Activated CD4-positive, alpha-beta memory T cell treated with anti-CD3 and anti-CD28 coated beads for 36 hours (primary cell): ENCODE measurements at places on chromosomes 12 and 14. TPM values are rescaled to one million over a fixed set of nuclear protein-coding genes. Genes with fewer than 3 reads are reported as not detected.

- H3K36me3 ChIP-seq, result no peaks in the 10 kb centered on the region
- no peak for DNase-seq
- H3K4me3 ChIP-seq, result no peak overlapping the region
- no peaks in the 10 kb centered on the region for H3K27me3 ChIP-seq
- H3K4me1 ChIP-seq, result no peaks in the 10 kb centered on the region
- H3K27ac ChIP-seq, result no peak overlapping the region
Measured at GRCh38 chr12:83985084-83985483, 927.5 kb downstream of the SLC6A15 start.

Gene SGPP1
- 11.3 TPM for total RNA-seq

DNA sequence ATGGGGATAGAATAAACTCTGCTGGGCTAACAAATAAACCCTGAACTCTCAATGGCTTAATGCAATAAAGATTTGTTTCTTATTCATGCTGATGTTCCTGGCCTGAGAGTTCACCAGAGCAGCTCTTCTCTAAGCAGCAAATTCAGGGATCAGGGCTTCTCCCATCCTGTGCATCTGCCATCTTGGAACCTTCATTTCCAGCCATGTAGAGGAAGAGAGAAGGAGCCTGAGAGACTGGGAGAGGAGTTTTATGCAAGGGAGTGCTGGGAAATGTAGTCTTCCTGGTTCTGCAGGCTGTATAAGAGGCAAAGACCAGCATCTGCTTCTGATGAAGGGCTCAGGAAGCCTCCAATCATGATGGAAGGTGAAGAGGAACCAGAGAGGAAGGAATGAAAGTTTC lies 20.6 kb upstream of the APOLD1 start:
- peaks cover 2% of the 10 kb centered on the region for H3K36me3 ChIP-seq
- H3K4me1 ChIP-seq, result no peaks in the 10 kb centered on the region
- no peaks in the 10 kb centered on the region for H3K27me3 ChIP-seq
- H3K27ac ChIP-seq, result no peak overlapping the region

Gene COX14
- 46.1 TPM for total RNA-seq

- no peaks in the 10 kb centered on the region for H3K4me1 ChIP-seq
- H3K27ac ChIP-seq, result no peak overlapping the region
- no peaks in the 10 kb centered on the region for H3K27me3 ChIP-seq
- H3K36me3 ChIP-seq, result peaks cover 8% of the 10 kb centered on the region
- no peak for DNase-seq
Measured at GRCh38 chr12:111692575-111693210, 6.8 kb downstream of the ACAD10 start.

- peaks cover 19% of the 10 kb centered on the region for H3K4me1 ChIP-seq
- peaks cover 9% of the 10 kb centered on the region for H3K36me3 ChIP-seq
- no peak for DNase-seq
- H3K4me3 ChIP-seq, result no peak overlapping the region
- H3K27ac ChIP-seq, result no peak overlapping the region
Measured at GRCh38 chr12:28539691-28540323, 349.6 kb downstream of the CCDC91 start.

GRCh38 chr14:70881549-70882177 lies 25.6 kb upstream of the PCNX1 start:
- peaks cover 49% of the 10 kb centered on the region for H3K4me1 ChIP-seq
- H3K27me3 ChIP-seq, result no peaks in the 10 kb centered on the region
- no peak for DNase-seq
- H3K36me3 ChIP-seq, result no peaks in the 10 kb centered on the region
- no peak overlapping the region for H3K4me3 ChIP-seq
